Fibroblast of the conjunctiva (primary cell): ENCODE measurements at places on chromosomes 13 and 19.

GRCh38 chr19:52786078-52786463 is 520 bp downstream of the ZNF600 start:
- no peak for DNase-seq

- DNase-seq, result no peak
These were observed 256.6 kb downstream of the ABCC4 start for GRCh38 chr13:95044452-95045205.

DNA sequence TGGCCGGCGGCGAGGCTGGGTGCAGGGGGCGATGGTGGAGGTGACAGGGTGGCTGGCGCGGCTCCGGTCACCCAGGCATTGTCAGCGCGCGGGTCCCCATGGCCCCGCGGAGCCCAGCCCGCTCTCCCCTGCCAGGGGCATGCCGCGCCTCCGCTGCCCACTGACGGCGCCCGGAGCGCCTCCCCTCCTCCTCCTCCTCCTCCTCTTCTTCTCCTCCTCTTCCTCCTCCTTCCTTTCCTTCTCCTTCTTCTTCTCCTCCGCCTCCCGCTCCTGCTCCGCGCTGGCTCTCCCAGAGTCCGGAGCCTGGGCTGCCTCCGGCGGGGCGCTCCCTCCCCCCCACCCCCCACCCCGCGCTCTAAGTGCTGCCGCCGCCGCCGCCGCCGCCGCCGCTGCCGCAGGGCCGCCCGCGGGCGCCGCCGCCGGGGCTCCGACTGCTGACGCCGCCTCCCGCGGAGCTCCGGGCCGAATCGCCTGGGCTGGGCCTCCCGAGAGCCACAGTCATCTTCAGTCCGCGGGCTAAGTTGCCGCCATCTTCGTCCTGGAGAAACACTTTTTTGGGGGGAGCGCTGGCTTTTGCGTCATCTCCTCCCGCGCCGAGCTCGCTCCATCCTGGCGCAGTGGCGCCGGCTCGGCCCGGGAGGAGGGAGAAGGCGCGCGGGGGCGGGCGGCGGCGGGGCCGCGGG is 348.3 kb downstream of the LIG4 start:
- no peak for DNase-seq

DNA sequence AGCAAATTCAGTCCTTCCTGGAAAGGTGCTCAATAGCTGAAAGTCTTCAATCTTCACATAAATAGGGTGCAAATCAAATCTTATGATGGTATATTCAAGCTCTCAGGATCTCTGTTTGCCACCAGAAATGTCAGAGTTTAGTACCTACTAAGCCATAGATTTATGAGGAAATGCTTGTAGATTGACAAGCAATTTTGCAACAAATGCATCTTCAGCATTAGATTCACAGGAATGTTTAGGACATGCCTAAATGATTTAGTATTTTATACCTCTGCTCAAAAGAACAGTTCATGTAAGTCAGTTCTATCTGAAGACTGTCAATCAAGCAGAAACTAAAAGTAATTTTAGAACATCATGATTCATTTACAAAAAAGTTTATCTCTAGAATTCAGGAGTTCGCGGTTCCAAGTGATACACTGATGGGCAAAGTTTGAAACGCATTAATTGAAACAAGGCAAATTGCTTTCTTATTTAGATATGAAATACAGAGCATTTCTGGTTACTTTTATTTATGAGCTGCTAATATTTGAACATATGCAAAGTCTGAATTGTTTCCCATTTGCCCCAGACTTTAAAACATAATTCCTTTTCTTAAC is 65.7 kb downstream of the DACH1 start:
- no peak for DNase-seq

GRCh38 chr13:80239571-80240255 is 101.2 kb downstream of the SPRY2 start:
- DNase-seq, result no peak

GRCh38 chr13:99228737-99229691 is 28.4 kb downstream of the UBAC2 start:
- DNase-seq, result no peak
